ENCODE measurements at places on chromosomes 16 and 17.

DNA sequence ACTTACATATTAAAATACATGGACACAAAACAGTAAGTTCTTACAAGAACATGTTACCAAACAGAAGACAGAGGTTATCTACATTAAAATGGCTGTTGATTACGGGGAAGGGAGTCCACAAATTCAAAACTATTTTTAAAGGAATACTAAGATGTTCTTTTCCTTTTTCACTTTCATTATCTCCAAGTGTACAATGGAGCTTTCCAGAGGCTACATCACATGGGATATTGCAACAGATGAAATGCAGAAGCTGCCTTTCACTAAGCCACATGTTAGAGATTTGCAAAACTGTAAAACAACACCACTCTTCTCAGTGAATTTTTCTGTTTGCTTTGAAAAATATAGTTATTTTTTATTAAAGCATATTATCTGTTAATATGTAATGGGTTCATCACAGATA, 53.6 kb downstream of the XPO6 start:
- DNase-seq = no peak

DNA sequence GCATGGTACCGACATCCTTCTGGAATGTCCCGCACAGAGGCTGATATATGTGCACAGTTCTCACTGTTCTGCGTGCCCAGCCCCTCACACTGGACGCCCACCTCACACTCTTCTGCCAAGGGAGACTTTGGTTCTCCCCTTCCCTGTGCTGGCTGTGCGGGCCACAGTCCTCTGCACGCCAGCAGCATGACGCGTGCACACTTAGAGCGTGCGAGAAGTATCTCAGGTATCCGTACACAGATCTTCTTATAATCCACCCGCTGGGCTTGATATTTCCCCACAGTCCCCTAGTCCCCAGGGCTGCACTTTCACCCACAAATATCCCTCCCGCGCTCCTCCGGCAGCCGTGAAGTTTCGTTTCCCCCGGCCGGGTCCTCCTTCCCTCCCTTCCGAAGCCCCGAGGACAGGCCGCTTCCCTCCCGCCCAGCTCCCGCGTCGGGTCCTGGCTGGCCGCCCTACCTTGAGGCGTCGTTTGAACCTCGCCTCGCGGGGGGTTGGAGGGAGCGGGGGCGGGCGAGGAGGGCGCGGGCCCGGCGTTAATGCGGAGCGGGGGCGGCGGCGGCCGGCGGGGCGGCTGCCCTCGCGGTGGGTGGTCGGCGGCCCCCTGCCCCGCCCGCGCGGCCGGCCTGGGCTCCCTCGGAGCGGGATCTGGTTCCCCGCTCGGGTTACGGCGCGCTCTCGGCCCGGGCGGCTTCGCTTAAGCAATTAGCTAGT, 5.0 kb upstream of the FOXF1 start:
- DNase-seq = no peak

GRCh38 chr17:77721846-77722160, 236.7 kb upstream of the TNRC6C start:
- no peak for DNase-seq

- no peak for DNase-seq
Observed at GRCh38 chr17:39461926-39462569, 762 bp downstream of the CDK12 start.

GRCh38 chr16:24858219-24859041, 12.7 kb downstream of the SLC5A11 start:
- no peak for DNase-seq

DNA sequence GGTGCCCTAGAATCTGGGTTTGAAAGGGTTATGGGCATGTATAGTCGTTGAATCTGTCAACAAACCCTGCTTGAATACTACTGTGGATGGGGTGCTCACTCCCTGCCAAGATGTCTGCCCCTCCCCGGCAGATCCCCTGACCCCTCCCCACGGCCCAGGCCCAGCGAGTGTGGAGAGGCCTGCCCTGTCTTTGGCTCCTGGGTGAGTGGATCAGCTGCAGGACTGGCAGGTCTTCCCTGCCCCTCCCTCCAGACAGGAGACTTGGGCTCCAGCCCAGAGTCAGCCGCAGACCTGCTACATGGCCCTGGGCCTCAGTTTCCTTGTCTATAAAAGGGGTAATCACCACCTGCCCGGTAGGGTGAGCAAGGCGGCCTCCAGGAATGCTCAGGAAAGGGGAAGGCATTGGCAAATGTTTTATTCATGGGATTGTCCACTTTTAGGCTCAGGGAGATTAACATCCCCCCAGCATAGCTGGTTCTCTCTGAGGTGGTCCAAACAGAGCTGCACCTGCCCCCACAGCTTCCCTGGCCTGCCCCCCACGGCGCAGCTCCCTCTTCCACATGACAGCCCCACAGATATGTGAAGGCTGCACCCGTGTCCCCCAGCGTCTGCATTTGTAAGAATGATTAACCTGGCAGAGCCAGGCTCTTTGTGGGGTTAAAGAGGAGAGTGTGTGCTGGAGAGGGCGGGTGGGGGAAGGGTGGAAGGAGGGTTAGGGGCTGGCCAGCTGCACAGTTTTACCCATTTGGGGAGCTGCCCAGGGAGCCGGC, 18.5 kb upstream of the SPNS2 start:
- no peak for DNase-seq

DNA sequence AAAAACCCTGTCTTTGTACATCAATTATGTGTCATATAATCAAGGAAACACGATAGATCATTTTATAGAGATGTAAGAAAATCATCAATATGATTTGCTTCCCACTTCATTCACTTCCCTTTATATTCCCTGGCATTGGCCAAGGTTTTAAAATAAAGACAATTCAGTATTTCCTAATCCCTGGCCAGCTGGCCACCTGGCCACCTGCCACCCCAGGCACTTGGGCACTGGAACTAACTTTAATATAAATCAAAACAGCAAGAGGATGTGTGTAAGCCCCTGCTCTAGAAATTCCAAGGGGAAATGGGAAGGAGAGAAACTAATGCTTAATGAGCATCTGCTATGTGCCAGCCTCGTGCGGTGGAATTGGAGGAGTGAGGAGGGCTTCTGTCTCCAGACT, 58.6 kb upstream of the TOB1 start:
- no peak for DNase-seq

DNA sequence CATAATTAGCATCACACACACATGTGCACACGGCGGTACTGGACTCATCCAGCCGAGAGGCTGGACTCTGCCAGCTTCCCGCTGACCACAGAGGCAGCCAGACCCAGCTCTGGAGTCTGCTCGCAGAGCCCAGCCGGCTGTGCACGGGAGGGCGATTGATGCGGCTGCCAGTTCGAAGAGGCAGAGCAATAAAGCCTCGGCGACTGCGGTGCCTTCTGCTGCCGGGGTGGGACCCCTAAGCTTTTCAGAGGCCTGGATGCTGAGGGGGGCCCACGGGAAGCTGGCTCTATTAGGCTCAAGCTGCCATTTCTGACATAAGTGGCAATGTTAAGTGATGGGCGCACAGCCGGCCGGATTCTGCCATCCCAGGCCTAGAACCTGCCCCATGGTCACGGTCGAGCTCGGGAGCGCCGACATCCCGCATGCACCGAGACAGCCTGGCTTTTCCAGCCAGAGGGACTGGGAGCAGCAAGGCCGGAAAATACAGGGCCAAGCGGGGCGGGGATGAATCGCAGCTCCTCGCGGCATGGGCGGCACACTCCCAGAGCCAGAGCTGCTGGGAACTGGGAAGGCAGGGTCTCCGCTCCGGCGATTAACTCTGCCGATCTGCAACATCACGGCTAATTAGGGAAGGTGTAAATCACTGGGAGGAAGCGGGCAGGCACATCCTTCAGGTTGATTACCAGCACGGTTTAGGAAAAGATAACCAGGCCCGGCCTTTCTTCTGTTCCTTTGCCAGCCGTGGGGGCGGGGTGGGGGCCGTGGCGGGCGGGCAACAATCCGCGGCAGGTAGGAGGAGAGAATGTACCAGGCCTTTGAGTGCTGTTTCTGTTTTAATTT, 57.7 kb downstream of the TBC1D16 start:
- DNase-seq = no peak

- DNase-seq = no peak
Observed at GRCh38 chr16:6265968-6266367, 1066.7 kb upstream of the RBFOX1 start.
